ENCODE measurements at places on chromosomes 11 and 22.

- no peak overlapping the region for H3K4me3 ChIP-seq
- no peaks in the 10 kb centered on the region for H3K36me3 ChIP-seq
- peaks cover 31% of the 10 kb centered on the region for H3K27me3 ChIP-seq
- H3K4me1 ChIP-seq, result peaks cover 2% of the 10 kb centered on the region
- DNase-seq, result no peak
Measured at GRCh38 chr11:114308689-114309089, 12.5 kb downstream of the NNMT start.

DNA sequence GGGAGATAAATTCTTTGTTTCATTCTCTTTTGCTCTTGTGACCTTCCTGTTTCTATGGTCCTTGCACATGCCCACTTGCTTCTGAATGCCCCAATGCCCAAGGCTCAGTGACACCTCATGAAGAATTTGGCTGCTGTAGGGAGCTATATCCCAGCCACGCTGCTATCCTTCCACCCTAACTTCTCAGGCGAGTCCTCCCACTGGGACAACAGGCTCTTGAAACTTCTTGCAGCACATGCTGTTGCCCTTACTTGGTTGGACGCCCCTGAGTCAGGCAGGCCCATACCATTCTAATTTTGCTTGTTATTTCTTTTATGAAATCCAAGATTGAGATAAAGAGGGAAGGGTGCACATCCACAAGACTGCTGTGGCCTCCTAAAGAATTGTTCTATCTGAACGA, 57.6 kb upstream of the BLID start:
- no peaks in the 10 kb centered on the region for H3K36me3 ChIP-seq
- H3K4me3 ChIP-seq, result no peak overlapping the region
- no peaks in the 10 kb centered on the region for H3K27me3 ChIP-seq

DNA sequence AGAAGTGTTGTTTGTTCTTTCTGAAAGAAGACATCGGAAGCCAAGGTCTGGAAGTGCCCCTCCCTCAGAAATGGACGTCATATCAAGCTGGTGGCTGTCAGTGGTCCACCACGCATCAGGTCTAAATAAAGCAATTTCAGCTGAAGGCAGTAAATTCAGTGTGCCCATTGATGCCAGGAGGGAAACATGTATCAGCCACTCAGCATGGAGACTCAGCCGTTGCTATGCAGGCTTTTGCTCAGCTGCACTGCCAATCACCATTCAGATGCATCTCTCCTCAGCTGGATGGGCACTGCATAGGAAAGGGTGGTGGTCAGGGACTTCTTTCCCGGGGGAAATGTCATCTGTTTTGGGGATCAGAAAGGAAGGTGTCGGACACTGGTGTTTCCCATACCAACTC, 878.2 kb downstream of the NTM start:
- no peak for DNase-seq
- no peak overlapping the region for H3K4me3 ChIP-seq
- no peaks in the 10 kb centered on the region for H3K36me3 ChIP-seq
- H3K4me1 ChIP-seq, result no peaks in the 10 kb centered on the region
- no peaks in the 10 kb centered on the region for H3K27me3 ChIP-seq
- no peak overlapping the region for H3K27ac ChIP-seq

GRCh38 chr11:109864151-109864661, 229.0 kb upstream of the ZC3H12C start:
- H3K4me1 ChIP-seq, result no peaks in the 10 kb centered on the region
- DNase-seq, result no peak
- H3K27me3 ChIP-seq, result no peaks in the 10 kb centered on the region
- H3K4me3 ChIP-seq, result no peak overlapping the region
- H3K36me3 ChIP-seq, result no peaks in the 10 kb centered on the region
- H3K27ac ChIP-seq, result no peak overlapping the region

- no peak overlapping the region for H3K4me3 ChIP-seq
- DNase-seq, result no peak
- H3K27me3 ChIP-seq, result peaks cover 6% of the 10 kb centered on the region
- no peaks in the 10 kb centered on the region for H3K4me1 ChIP-seq
- no peaks in the 10 kb centered on the region for H3K36me3 ChIP-seq
- no peak overlapping the region for H3K27ac ChIP-seq
Measured at GRCh38 chr11:35109827-35110226, 29.1 kb upstream of the CD44 start.

DNA sequence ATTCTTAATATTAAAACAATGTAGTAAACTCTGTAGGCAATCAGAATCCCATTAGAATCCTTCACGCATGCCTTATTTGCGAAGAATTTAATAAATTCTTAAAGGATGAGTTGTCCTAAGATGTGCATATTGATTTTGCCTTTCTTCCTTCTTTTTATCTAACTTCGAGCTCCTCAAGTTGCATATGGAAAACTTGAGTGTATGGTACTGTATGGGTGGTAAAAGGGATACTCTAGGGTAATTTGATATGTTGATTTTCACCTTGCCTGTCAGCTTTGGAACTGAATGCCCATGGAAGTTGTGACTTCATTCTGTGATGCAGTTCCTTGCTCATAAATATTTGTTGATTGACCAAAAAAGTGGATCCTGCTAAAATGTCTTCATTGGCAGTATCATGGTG, 193.8 kb downstream of the DDX10 start:
- no peaks in the 10 kb centered on the region for H3K27me3 ChIP-seq
- H3K4me1 ChIP-seq, result no peaks in the 10 kb centered on the region

- no peaks in the 10 kb centered on the region for H3K36me3 ChIP-seq
- H3K4me1 ChIP-seq, result no peaks in the 10 kb centered on the region
- no peak overlapping the region for H3K27ac ChIP-seq
- peaks cover 2% of the 10 kb centered on the region for H3K27me3 ChIP-seq
- no peak for DNase-seq
Measured at GRCh38 chr11:128755564-128755963, 61.7 kb downstream of the FLI1 start.

GRCh38 chr11:12006552-12007229, 1.7 kb downstream of the DKK3 start:
- H3K4me1 ChIP-seq, result peaks cover 4% of the 10 kb centered on the region
- H3K36me3 ChIP-seq, result no peaks in the 10 kb centered on the region
- H3K4me3 ChIP-seq, result no peak overlapping the region
- DNase-seq, result no peak

GRCh38 chr22:27406389-27406861, 395.1 kb downstream of the MN1 start:
- DNase-seq, result no peak
- H3K4me1 ChIP-seq, result no peaks in the 10 kb centered on the region
- H3K27ac ChIP-seq, result no peak overlapping the region
- H3K36me3 ChIP-seq, result no peaks in the 10 kb centered on the region
- H3K27me3 ChIP-seq, result no peaks in the 10 kb centered on the region

GRCh38 chr22:35947794-35948425, 80.7 kb downstream of the RBFOX2 start:
- no peaks in the 10 kb centered on the region for H3K36me3 ChIP-seq
- H3K27ac ChIP-seq, result no peak overlapping the region
- no peak for DNase-seq
- no peaks in the 10 kb centered on the region for H3K27me3 ChIP-seq

- no peak for DNase-seq
- no peaks in the 10 kb centered on the region for H3K27me3 ChIP-seq
- peak overlapping the region; percentile 92 for H3K27ac ChIP-seq
- peaks cover 86% of the 10 kb centered on the region for H3K4me1 ChIP-seq
- no peak overlapping the region for H3K4me3 ChIP-seq
Measured at GRCh38 chr11:57779276-57779675, 17.7 kb downstream of the CTNND1 start.

- H3K27ac ChIP-seq, result no peak overlapping the region
- no peaks in the 10 kb centered on the region for H3K4me1 ChIP-seq
- no peak for DNase-seq
- no peak overlapping the region for H3K4me3 ChIP-seq
- H3K27me3 ChIP-seq, result no peaks in the 10 kb centered on the region
- no peaks in the 10 kb centered on the region for H3K36me3 ChIP-seq
Measured at GRCh38 chr11:28011813-28012212, 96.1 kb downstream of the KIF18A start.

GRCh38 chr11:48180627-48181026, 36.0 kb upstream of the OR4B1 start:
- no peaks in the 10 kb centered on the region for H3K4me1 ChIP-seq
- no peak for DNase-seq
- no peak overlapping the region for H3K27ac ChIP-seq
- no peaks in the 10 kb centered on the region for H3K27me3 ChIP-seq
- no peaks in the 10 kb centered on the region for H3K36me3 ChIP-seq

GRCh38 chr22:21626073-21626734, 3.6 kb downstream of the YDJC start:
- no peaks in the 10 kb centered on the region for H3K27me3 ChIP-seq
- no peak overlapping the region for H3K27ac ChIP-seq
- no peak for DNase-seq
- H3K4me1 ChIP-seq, result peaks cover 8% of the 10 kb centered on the region
- H3K4me3 ChIP-seq, result no peak overlapping the region

- no peaks in the 10 kb centered on the region for H3K4me1 ChIP-seq
- no peaks in the 10 kb centered on the region for H3K27me3 ChIP-seq
- no peak overlapping the region for H3K4me3 ChIP-seq
- no peak overlapping the region for H3K27ac ChIP-seq
- no peaks in the 10 kb centered on the region for H3K36me3 ChIP-seq
- no peak for DNase-seq
Measured at GRCh38 chr11:97739932-97740800, 1280.6 kb upstream of the CNTN5 start.

DNA sequence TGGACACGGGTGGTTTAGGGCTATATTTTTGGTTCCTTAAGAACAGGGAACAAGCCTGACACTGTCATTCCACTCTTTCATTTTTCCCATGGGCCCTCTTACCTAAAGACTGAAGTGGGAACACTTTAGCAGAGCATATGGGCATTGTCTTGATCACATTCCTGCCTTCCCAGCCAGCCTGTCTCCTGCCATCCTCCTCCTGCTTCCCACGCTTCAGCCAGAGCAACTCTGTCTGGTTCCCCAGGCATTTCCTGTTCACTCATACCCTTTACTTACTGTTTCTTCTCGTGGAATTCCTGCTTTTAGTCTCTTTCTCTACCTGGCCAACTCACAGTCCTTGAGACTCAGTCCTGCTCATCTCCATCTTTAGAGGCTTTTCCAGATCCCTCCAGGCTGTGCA, 22.8 kb downstream of the MRPL16 start:
- H3K4me3 ChIP-seq, result no peak overlapping the region
- no peaks in the 10 kb centered on the region for H3K27me3 ChIP-seq
- no peak for DNase-seq
- H3K27ac ChIP-seq, result peak overlapping the region; percentile 86

GRCh38 chr11:36056160-36056751, 112.4 kb downstream of the LDLRAD3 start:
- no peaks in the 10 kb centered on the region for H3K36me3 ChIP-seq
- H3K27ac ChIP-seq, result no peak overlapping the region
- no peaks in the 10 kb centered on the region for H3K27me3 ChIP-seq
- no peaks in the 10 kb centered on the region for H3K4me1 ChIP-seq
- DNase-seq, result no peak

DNA sequence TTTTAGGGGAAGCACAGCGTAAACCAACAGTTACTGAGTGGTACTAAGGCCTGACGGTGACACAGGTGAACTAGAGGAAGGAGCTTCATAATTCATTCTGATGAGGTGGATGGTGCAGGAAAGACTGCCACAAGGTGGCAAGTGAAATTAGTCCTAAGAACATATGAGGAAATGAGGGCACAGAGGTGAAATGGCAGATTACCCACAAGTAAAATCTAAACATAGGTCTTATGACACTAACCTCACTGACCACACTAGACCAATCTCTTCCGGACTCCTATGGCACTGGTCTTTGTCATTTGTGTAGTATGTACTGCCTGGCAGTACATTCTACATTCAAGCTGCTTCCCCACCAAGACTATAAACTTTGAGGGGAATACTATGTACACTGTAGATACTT, 20.2 kb downstream of the GAB2 start:
- no peak for DNase-seq
- no peaks in the 10 kb centered on the region for H3K4me1 ChIP-seq
- no peak overlapping the region for H3K27ac ChIP-seq
- H3K36me3 ChIP-seq, result no peaks in the 10 kb centered on the region
- no peak overlapping the region for H3K4me3 ChIP-seq
- H3K27me3 ChIP-seq, result no peaks in the 10 kb centered on the region

All from large intestine (tissue), 12 donors.